Fibroblast of skin of scalp (primary cell): ENCODE measurements at places on chromosomes 16 and 17.

GRCh38 chr16:89629827-89630610 lies 16.6 kb downstream of the DPEP1 start:
- no peak for DNase-seq

GRCh38 chr17:10178506-10178991 lies 19.9 kb downstream of the GAS7 start:
- DNase-seq: peak; percentile 88

DNA sequence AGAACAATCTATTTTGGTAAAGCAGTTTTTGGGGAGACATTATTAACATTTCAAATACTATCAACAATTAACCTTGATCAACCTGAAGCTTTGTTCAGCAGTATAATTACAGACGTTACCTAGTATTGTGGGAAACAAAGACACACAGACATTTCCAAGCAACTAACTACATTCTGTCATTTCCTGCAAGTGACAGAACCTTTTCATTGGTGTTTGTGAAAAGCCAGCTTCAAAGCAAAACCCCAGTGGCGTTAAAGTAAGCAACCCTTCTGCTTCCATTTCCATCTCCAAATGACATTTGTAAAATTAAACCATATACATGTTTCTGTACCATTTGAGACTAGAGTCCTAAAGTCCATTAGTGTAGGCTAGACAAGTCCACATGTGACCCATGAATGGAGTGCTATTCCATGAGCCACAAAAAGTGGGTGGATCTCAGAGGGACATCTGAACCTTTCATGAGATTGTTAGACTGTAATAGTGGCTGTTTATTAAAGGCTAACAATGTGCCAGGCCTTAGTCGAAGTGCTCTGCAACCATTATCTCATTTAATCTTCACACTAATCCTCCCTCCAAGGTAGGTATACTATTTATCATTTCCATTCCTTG lies 101.2 kb downstream of the SSH2 start:
- no peak for DNase-seq

DNA sequence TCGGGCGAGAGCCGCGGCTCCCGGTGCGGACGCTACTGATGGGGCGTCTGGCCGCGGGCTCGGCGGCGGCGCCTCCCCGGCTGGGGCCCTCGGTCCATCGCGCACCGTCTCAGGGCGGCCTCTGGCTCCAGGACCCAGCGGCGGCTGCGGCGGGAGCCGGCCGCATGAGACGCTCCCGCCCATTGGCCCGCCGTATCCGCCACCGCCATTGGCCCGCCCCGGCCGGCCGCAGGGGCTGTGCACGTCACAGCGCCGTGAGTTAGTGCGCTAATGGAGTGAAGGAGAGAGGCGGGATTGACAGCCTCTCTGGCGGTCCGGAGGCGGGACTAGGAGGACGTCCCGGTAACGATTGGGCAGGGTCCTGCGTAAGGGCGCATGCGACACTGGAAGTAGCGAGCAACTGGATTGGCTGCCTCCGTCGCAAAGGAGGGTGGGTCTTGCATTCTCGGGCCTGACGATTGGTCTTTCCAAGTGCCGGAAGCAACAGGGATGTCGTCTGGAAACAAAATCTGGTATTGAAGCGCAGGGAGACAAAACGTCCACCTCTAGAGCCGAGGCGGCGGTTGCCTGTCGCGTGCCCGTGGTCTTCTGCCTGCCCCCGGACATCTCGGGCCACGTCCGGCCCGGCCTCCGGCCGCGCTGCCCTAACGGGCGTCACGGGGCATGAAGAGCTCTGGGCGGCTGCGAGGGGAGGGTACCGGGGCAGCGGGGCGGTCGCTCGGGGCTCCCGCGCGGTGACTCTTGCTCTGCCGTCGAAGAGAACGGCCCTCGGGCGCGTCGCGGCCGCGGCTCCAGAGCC lies at the start of gene ANKRD11:
TSS of gene ANKRD11 (minus strand) at position 123 of the 799 bp plus-strand sequence. CDS start 173,542 bp downstream, outside the sequence.
- DNase-seq: peak; percentile 100

- no peak for DNase-seq
These were observed 579.3 kb downstream of the TOX3 start for GRCh38 chr16:51967646-51968045.

GRCh38 chr17:67517325-67517724 lies 140.2 kb downstream of the PITPNC1 start:
- DNase-seq: no peak

DNA sequence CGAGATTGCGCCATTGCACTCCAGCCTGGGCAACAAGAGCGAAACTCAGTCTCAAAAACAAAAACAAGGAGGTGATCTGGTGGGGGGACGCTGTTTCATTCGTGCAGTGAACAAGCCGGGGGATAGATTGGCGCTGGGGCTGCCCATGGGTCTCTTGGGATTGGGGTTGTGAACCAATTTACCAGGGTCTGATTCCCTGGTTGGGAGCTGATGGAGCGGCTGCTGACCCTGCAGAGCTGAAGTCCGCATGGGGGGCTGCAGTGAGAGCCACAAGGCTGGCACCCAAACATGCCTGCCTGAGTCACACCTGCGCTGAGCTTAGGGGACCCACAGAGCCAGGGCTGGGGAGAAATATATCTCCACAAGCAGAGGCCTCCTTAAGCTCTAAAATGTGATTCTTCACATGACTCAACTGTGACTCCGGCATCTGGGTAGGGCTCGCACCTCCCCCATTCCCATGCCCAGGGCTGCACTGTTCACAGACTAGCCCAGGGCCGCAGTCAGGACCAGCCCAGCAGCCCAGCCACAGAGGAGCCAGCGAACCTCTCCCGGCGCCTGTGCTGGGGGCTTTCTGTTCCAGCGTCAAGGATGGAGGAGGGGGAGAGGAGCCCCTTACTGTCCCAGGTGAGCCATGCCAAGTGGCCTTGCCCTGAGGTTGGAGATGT lies 5.0 kb downstream of the TSPAN10 start:
- peak; percentile 65 for DNase-seq

GRCh38 chr17:55005520-55005919 lies 37.0 kb downstream of the STXBP4 start:
- DNase-seq: peak; percentile 9

GRCh38 chr16:57680842-57681375 lies 12.8 kb downstream of the ADGRG3 start:
- no peak for DNase-seq

DNA sequence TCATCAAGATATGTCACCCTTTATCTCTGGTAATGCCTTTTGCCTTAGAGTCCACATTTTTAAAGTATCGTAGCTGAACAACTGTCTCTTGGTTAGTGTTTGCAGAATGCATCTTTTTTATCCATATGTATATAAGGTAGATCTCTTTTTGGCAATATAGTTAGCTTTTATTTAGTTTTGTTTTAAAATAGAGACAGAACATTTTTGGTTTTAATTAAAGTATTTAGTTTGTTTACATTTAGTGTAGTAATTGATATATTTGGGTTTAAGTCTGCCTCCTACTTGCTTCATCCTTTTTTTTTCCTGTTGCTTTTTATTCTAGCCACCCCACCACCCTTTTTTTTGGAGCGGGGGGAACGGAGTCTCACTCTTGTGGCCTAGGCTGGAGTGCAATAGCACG lies 184.6 kb upstream of the CHMP6 start:
- DNase-seq: no peak

DNA sequence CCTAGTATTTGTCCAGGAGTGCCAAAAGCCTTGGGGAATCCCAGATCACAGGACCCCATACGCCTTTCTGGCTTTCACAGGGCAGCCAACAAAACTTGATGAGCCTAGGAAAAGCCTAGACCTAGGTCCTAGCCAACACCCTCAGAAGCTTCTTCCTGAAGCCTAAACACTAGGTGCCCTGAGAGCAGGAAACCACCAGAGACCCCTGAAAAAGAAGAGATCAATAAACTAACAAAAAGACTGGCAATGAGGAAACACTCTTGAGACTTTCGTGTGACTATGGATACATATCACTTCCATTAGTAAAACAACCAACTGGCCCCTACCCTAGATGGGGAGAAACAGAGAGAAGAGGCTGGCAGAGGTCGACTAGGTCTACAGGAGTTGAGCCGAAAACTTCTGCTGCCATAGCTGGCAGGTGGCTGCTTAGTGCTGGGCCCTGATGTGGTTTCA lies 1.2 kb downstream of the ORMDL3 start:
- no peak for DNase-seq

GRCh38 chr17:72687886-72688285 lies 404.6 kb downstream of the SLC39A11 start:
- DNase-seq: no peak

DNA sequence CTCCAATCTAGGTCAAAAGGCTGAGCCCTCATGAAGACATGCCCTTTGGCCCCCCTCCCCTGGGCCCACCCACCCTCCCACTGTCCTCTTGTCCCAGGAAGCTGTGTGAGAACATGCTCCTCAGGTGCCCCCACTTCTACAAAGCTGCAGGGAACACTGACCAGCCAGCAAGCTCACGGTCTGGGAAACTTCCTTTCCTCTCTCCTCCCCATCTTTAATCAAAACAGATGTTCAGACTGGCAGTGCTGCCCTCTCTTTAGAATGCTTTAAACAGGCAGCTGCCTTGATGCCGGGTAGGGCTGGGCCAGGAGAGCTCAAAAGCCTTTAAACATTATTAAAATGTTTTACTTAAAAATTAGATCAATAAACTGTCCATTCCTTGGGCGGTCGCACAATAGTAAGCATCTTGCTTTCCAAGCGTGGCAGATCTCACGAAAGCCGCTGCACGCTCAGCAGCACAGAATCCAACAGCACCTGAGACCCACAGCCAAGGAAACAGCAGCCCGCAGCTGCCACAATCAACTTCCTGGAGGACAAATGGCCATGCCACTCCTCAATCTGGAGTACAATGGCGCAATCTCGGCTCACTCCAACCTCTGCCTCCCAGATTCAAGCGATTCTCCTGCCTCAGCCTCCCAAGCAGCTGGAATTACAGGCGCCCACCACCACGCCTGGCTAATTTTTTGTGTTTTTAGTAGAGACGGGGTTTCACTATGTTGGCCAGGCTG lies 399.2 kb downstream of the SLC39A11 start:
- peak; percentile 19 for DNase-seq

DNA sequence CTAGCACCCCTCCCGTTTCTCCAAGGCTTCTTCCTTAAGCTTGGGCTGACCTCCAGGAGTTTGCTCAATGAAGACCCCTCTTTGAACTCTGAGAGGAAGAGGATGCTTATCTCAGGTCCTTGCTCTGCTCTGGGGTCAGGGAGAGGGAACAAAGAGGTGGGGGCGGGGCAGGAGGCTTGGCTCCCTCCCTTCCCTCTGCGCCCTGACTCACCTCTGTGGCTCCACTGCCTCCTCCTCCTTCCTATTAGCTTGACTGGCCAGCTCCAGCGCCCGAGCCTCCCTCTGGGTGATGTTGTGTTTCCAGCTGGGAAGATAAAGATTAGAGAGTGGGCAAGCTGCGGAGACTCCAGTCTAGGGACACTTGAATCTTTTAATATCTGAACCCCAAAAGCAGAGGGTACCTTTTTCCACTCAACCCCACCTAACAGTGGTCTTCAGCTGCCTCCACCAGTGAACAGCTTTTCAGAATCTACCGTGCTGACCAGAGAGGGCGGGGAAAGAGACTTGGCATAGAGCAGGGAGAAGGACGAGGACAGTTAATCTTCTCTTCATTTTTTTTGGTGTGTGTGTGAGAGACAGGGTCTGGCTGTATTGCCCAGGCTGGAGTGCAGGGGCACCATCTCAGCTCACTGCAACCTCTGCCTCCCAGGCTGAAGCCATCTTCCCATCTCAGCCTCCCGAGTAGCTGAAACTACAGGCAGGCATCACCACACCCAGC lies 6.7 kb downstream of the GIP start:
- DNase-seq: peak; percentile 47

GRCh38 chr16:620700-621525 lies 9.9 kb upstream of the WFIKKN1 start:
- DNase-seq: no peak

DNA sequence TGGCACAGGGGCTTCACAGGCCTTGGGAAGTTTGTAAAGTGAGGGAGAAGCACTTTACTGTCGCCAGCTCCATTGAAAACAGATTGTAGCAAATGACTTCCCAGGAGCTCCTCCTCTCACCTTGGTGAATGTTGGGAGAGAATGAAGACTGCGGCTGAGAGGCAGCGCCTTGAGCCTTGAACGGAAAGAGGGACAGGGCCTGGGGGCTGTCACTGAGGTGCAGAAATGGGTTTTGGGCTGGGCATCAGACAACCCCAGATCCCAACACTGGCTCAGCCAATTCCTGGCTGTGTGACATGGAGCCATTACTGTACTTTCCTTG lies 603 bp upstream of the MRTFB start:
- DNase-seq: no peak

DNA sequence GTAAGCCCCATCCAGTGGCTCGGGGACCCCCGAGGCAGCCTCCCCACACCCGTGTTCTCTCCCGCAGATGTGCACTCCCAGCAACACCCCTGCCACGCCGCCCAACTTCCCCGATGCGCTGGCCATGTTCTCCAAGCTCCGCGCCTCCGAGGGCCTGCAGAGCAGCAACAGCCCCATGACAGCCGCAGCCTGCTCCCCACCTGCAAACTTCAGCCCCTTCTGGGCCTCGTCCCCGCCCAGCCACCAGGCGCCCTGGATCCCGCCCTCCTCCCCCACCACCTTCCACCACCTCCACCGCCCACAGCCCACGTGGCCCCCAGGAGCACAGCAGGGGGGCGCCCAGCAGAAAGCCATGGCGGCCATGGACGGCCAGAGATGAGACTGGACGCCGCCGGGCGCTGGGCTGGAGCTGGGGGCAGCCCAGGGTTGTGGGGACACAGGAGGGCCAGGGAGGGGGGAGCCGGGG lies 5.0 kb downstream of the UBALD2 start:
- DNase-seq: no peak

DNA sequence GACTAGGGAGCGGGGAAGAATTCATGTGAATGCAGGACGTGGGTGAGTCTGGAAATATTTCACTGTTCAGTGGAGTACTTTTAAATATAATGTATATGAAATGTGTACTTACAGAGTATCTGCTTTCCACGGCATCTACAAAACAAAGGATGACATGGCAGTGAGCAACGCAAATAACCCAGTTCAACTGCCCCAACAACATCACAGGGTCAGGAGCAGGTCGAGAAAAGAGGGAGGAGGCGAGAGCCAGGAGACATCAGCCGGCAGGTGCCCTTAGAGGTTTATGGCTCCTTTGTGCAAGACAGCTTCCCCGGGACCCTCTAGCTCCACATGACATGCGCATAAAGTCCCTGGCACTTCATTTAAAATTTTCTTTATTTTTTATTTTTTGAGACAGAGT lies 61.1 kb downstream of the PECAM1 start:
- DNase-seq: no peak

- no peak for DNase-seq
These were observed 10.5 kb downstream of the TSPOAP1 start for GRCh38 chr17:58318065-58318481.

DNA sequence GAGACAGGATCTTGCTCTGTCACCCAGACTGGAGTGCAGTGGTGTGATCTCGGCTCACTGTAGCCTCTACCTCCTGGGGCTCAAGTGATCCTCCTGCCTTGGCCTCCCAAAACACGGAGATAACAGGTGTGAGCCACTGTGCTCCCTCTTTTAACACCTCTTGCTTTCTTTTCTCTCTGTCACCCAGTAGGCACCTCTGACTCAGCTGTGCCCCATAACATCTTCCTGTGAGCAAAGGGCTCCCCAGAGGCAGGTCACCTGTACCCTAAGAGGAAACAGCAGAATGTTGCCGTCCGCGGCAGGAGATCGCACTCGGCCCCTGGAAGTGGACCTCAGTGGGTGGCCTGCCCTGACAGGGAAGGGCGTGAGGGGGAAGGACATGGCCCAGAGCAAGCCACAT lies 918 bp upstream of the NLRC3 start:
- DNase-seq: no peak
